ENCODE measurements at places on chromosomes 7 and 10. TPM values are rescaled to one million over a fixed set of nuclear protein-coding genes. Genes with fewer than 3 reads are reported as not detected.

IDI2 gene
- total RNA-seq, result not detected

TMEM176A gene
- total RNA-seq, result 2.6 TPM

CEP55 gene
- total RNA-seq, result 17.8 TPM

PRSS37 gene
- total RNA-seq, result not detected

IFIT5 gene
- total RNA-seq, result 5.3 TPM

HKDC1 gene
- 0.04 TPM for total RNA-seq

GOLGA7B gene
- total RNA-seq, result 1.4 TPM

PHF14 gene
- total RNA-seq, result 23.1 TPM

GBX1 gene
- total RNA-seq, result not detected

WNT8B gene
- total RNA-seq, result not detected

CNPY1 gene
- total RNA-seq, result not detected

SPAG6 gene
- not detected for total RNA-seq

All from esophagus mucosa (tissue), 1 donor.